ENCODE measurements at places on chromosomes 4 and X.
A peak's percentile ranks its signal among the peaks of the same experiment; 100 is the strongest.

DNA sequence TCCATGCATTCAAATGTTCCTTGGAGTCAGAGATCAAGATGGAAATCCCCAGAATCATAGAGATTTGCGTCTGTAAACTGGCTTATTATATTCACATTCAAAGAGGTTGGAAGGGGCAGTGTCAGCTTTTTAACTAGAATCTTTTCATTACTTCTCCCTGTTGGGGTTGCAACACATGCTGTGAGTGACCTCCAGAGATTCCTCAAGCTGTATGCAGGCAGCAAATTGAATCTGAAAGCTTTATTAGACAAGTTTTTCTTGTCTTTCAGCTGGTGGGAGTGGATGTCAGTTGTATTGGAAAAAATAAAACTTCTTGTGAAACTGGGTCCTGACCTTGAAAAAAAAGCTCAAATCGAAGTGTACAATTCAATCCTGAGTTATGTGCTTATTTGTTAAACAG, 736.5 kb upstream of the FTHL17 start:
- no peak for DNase-seq

DNA sequence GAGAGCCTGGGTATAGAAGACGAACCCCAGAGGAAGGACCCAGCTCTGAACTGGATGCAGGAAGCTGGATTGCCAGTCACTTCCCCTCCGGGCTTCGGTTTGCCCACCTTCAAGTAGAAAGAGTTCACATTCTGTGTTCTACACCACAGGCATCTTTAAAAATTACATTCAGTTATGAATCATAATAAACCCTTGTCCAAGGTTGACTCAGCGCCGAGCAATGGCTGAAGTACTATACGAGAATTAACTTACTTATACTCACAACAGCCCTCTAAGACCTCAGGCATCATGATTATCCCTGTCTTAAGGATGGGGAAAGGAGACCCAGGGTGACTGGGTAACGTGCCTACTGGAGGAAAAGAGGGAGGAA, 72.5 kb downstream of the EVC2 start:
- no peak for DNase-seq

DNA sequence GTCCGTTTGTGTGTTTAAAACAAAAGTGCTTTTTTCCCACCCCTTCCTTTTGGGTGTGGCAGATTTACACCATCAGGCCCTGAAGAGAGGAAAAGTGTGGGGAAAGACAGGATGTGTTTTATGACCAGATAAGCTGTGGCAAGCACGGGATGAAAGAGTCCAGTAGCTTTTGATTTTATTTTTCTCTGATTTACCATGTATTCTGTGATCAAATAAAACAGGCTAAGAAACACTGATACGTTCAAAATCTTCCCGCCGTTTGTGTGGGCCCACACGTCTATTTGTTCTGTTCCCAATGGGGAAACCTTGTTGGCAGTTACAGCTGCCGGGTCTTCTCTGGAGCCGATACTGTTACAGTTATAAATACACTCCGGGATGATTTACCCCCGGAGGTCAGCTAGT, 10.8 kb downstream of the LRP2BP start:
- DNase-seq = no peak

DNA sequence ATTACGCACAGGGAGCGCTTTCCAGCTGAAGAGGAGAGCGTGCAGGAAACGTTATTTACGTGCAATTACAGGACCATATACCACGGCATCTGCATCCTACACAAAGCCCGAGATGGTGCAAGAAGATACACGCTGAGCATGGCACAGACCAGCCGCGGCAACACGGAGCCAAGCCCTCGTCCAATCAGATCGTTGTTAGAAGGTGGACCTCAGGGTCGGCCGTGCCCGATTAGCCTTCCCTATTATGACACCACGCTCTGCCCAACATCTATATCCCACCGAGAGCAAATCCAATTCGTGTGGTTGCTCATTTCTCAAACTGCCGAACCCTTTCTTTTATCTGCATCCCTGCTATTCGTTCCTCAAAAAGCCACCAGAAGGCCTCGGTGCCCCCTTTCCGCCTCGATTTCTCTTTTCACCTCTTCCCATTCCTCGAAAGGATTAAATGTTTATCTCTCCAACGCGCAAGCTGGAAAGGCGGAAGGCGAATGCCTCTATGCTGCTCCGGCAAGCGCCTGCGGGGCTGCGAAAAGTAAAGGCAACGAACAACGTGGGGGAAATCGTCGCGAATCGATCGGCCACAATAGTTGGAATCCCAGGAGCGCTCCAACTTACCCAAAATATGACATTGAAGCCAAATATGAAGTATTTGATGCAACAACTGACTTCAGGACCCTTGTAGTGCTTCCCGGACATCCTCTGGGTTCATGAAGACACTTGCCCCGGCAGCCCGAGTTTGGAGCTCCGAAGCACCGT, 702 bp downstream of the TSPAN5 start:
- no peak for DNase-seq

DNA sequence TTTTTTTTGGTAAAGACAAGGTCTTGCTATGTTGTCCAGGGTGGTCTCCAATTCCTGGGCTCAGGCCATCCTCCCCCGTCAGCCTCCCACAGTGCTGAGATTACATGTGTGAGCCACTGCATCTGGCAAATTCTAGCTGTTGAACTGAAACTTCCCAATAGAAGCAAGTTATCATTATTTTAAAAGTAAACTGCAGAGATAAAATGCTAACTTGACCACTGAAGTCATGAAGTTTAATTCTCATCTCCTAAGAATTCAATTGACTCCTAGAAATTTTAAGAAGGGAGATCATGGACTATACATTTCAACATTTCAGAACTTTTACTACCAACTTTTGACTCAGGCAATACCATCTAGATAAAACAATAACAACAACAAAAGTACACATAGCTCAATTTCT, 11.7 kb upstream of the EXOSC9 start:
- no peak for DNase-seq

DNA sequence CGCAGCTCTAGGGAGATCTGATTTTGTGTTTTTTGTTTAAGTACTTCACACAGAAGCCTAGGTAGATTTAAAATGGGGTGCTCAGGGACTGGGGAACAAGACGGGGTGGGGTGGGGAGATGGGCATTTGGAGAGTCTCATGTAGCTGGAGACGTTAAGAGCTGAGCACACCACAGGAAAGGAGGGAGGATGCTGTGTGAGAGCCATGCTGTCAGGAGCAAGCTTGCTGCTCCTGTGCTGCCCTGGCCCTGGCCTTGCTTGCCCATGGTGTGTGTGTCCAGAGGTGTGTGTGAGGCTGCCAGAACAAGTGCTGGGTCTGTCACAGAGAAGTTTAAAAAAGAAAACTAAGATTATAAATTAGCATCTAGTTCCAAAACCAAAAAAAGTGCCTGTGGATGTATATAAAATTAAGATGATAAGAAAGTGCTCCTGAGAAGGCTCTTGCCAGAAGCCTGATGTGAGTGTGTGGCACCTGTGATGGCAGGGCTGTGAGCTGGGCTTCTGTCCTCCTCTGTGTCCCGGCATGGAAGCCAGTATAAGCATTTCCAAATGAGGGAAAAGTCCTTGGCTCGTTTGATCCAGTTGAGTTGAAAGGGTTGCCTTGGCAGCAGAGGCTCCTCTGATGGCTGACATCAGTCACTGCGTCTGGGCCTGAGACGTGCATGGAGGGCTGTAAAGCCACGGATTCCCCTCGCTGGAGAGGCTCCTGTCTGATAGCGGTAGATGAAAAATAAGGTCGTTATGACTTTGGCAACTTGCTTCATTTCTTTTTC, 63.5 kb downstream of the NELFA start:
- DNase-seq = no peak

DNA sequence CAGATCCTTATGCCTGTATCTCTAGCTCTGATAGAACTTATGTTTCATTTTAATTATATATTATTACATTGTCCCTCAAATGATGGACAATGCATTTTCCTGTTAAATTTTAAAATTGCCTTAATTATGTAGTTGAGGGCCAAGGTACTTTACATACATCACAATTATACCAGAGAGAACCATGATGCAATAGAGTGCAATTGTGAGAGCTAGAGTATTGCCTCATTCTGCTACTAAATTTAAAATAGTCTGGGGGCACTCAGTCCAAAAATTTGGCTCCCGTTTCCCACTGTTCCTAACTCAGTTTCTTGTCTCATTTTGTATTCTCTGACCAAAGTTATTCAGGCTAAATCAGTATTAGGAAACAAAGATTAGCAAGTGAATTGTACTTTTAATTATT, 378.5 kb upstream of the ZFP42 start:
- DNase-seq = no peak

DNA sequence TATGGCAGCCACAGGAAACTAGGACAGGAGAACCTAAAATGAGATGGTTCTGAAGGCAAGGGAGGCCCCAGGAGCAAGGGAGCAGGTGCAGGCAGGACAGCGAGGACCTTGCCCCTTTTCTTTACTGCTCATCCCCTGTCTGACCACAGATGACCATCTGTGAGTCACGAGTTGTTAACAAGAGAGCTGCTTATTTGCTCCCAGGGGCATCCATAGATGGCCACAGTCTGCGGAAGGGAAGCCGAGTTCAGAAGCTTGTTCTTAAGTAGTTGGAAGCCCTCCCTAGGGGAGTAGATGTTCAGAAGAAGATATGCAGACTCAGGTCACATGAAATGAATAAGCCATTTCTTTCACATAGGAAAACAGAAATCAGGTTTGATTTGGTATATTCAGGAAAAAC, 69.4 kb downstream of the EVC2 start:
- DNase-seq = no peak

- DNase-seq = no peak
Measured at GRCh38 chr4:95537863-95538488, 10.8 kb downstream of the UNC5C start.

DNA sequence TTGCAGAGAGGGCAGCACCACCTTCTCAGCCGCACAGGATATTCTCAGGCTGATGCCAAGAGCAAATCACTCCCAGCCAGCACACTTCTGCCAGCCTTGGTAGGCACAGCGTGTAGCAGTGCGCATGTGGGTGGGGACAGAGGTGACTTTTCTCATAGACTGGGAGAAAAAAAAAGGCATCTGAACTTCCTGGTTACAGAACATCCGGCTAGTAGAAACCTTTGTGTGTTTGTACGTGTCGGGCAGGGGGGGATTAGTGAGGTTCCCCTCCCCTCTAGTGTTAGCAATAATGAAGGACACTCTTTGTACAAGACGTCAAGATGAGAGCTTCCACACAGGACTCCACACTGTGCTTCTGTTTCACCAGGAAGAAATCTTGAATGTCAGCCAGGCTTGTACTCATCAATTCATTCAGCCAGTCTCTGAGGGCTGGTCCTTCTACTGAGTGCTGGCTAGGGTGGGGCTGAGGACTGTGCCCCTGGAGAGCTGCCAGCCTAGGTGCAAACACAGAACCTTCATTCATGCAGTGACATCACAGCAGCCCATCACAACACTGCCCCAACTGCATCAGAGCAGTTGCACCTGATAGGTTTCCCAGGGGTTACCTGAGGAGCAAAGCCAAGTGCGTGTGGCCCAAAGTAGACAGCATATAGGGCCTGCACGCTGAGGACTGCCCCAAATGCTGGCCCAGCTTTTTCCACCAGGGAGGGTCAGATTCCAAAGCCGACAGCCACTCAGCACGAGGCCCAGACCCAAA, 34.7 kb downstream of the SLC25A5 start:
- DNase-seq = no peak

DNA sequence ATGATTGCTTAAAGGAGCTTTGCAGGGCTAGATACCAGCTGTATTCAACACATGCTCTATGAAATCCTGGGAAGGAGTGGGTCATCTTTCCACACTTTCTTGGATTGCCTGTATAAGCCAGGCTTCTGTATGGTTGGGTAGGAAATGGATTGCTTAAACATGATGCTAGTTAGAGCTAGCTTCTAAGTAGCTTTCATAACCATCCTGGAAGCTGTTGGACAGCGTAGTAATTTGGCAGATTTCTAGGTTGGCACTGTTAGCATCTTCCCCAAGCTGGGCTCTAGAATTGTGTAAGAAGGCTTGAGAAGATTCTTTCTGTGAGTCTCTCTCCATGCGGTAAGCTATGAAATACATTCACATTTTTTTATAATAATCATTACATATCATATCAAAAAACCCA, 127.3 kb downstream of the LINC00632 start:
- no peak for DNase-seq

- no peak for DNase-seq
Measured at GRCh38 chrX:54921427-54922021, 900 bp downstream of the TRO start.

DNA sequence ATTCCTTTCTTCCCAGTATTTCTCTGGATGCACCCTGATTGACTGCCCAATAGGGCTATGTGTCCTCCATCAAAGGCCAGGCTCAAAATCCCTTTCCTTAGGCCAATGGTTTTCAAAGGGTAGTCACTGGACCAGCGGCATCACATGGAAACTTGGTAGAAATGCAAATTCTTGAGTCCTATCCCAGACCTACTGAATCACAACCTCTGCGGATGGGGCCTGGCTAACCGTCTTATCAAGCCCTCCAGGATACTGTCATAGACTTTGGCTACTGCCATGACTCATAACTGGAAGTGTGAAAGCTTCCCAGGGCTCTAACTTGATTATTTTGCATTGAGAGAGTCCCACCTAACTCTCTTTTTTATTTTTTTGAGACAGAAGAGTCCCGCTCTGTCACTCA, 71.9 kb upstream of the TFDP3 start:
- no peak for DNase-seq

GRCh38 chrX:25968920-25969319, 169.2 kb upstream of the MAGEB18 start:
- no peak for DNase-seq

DNA sequence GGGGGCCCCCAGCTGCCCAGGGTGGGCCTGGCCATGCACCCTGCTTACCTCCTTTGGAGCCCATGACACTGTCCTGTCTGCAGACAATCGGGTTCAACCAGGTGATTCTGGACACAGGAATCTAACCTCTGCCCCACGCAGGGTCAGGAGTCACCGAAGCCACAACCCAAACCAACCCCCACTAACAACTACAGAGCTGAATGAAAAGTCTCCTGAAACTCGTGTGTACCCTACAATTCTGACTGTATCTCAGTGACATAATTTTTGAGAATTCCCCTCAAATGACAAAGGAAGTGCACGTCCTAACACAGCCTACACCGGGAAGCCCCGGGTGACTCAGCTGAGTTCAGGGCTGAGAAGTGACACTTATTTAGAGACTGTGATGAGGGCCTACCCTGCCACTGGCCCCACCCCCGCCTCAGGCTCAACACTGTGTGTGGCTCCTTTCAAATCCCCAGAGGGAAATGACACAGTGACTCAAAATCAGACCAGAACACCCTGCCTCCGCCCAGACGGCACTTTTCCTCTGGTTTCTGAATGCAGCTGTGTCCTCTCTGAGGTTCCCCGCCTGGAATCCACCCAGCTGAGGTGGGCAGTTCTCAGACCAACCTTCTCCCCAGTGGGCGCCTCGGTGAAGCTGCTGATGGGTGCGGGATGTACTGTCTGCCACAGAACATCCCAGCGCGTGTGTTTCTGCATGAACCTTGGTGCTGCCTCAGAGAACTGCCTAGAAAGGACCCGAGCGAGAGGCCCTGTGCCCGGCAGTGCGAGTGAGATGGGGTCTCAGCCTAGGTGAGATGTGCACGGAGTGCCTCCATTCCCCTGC, 9.9 kb downstream of the TNIP2 start:
- peak; percentile 84 for DNase-seq

GRCh38 chr4:1599026-1599481, 85.1 kb downstream of the FAM53A start:
- DNase-seq = no peak

- no peak for DNase-seq
Measured at GRCh38 chr4:24002330-24002966, 112.6 kb upstream of the PPARGC1A start.
